ENCODE measurements at places on chromosomes 6 and 20. TPM values are rescaled to one million over a fixed set of nuclear protein-coding genes. Genes with fewer than 3 reads are reported as not detected.

Gene CHRNA4
- not detected for total RNA-seq

Gene SERAC1
- total RNA-seq: 6.7 TPM

Gene DEFB125
- total RNA-seq: not detected

Gene TGIF2
- 5.8 TPM for total RNA-seq

Gene NRSN1
- not detected for total RNA-seq

Gene LIME1
- total RNA-seq: 3.3 TPM

Gene COL10A1
- total RNA-seq: not detected

Gene HCK
- total RNA-seq: not detected

Gene CD83
- total RNA-seq: 3.1 TPM

Gene E2F3
- total RNA-seq: 3.4 TPM

Gene TRIM15
- not detected for total RNA-seq

Gene NR2E1
- not detected for total RNA-seq

Gene FBXO5
- 4.5 TPM for total RNA-seq

Gene SLC4A11
- total RNA-seq: 0.38 TPM

Gene LCA5
- 7.9 TPM for total RNA-seq

Gene APOM
- total RNA-seq: 0.28 TPM

Gene HIVEP2
- total RNA-seq: 20.3 TPM

Gene VSTM2L
- 3.7 TPM for total RNA-seq

Gene CFAP206
- 1.4 TPM for total RNA-seq

Gene RAB5IF
- 52.1 TPM for total RNA-seq

Gene EDN3
- total RNA-seq: not detected
